ENCODE measurements at places on chromosomes 5 and 9.

GRCh38 chr9:133184971-133185370, 21.3 kb upstream of the GBGT1 start:
- DNase-seq = peak; percentile 66

DNA sequence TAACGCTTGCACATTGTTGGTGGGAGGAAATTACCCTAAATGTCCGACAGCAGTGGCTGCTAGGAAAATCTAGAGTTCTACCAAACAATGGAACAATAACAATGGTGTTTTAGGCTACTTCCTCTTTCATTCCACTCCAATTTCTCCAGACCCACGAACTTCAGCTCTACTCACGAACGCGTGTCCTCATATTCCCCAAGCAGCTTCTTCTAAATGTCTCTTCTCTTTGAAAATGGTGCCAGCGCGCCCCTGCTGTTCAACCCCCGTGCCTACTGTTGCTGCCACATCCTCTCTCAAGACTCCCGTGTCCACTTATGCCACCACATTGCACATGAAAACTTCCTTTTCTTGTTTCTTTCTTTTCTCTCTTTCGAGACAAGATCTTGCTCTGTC, 25.6 kb downstream of the OR2V2 start:
- DNase-seq = no peak

DNA sequence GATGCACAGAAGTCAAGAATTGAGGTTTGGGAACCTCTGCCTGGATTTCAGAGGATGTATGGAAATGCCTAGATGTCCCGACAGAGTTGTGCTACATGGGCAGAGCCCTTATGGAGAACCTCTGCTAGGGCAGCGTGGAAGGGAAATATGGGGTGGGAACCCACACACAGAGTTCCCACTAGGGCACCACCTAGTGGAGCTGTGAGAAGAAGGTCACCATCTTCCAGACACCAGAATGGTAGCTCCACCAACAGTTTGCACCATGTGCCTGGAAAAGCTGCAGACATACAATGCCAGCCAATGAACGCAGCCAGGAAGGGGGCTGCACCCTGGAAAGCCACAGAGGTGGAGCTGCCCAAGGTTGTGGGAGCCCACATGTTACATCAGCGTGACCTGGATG, 104.5 kb downstream of the STK32A start:
- DNase-seq = no peak

DNA sequence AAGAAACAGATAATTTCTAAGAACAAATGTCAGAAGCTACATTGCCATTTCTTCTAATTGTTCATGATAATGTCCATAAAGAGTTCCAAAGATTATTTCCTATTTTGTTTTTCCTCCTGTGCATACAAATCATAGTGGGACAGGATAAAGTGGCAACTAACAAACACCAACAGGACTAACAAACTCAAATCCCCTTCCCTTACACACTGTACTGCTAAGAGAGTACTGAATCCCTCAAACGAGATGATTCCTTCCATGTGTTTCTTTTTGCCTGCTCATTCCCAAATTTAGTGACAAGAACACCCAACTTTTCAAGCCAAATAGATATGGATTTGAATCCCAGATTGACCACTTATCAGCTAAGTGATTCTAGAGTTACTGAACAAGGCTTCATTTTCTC, 15.2 kb downstream of the STRBP start:
- no peak for DNase-seq

GRCh38 chr5:177325868-177326381, 14.2 kb upstream of the MXD3 start:
- no peak for DNase-seq

DNA sequence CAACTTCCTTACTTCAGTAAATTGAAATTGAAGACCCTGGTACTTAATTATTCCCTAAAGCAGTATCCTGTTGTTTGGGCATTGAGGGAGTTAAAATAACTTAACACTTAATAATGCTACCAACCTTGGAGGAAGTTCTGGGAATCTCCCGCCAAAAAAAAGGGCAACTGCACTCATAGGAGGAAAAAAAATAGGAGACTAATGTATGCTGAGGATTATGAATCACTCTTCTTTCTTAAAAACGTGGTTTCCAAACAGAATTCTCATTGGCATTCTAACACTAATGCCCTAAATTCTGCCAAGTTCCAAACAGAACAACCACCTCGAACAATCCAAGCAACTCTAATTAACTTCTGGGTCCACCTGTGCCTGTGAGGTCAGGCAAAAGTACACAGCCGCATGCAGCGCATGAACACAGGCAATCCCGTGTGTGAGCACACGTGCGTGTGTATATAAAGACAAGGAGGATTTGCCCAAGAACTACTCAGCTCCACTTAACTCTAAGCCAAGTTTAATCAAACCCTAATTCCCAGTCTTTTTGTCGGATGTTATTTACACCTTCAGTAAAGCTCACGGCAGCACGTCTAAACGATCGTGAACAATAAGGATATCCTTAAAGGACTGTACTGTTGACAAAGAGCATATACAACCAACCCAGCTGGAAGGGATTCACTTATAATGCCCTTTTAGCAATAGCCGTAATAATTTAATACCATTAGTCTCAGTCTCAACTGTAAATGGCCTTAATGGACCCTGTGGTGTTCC, 78.4 kb downstream of the EBF1 start:
- no peak for DNase-seq

GRCh38 chr9:134253606-134254205, 72.5 kb upstream of the RXRA start:
- no peak for DNase-seq

- DNase-seq = no peak
Measured at GRCh38 chr5:41817625-41818301, 52.5 kb downstream of the OXCT1 start.

GRCh38 chr5:1830571-1831228, 29.5 kb downstream of the NDUFS6 start:
- DNase-seq = no peak

DNA sequence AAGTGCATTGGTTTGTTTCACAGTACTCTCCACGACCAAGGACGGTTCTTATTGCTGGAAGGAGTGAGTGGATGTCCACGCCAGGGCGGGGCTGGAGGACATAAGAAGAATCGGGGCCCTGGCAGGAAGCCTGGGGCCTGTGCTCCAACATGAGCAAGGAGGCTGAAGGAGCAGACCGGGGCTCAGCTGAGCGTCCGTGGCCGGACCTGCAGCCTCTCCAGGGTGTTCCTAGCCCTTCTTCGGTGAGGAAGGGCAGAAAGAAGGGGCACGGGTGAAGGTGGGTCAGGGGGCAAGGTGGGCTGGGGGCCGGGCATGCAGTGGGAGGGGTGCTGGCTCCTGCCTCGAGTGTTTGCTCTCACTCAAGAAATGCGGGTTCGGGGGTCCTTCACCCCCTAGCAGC, 18.1 kb downstream of the FAM78A start:
- DNase-seq = no peak

DNA sequence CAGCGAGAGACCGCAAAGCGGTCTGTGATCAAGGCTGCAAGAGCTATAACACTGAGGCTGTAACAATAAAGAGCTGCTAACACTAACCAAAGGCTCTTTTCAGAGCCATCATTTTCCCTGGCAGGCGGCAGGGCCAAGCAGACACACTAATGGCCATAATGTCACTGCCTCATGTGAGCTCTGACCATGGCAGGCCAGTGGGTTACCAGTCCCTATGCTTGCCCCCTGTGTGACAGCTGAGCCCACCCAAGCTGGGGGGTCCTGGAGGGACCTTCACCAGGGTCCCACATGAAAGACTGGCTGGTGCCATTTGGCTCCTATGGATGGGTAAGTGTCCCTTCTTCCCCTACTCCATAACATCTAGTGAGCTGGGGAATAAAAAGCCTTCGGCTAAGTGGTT, 29.6 kb upstream of the TESK1 start:
- DNase-seq = no peak

- no peak for DNase-seq
Measured at GRCh38 chr9:18331310-18331684, 142.7 kb upstream of the ADAMTSL1 start.

- DNase-seq = no peak
Measured at GRCh38 chr5:73104326-73104725, 16.0 kb upstream of the TMEM171 start.

- no peak for DNase-seq
Measured at GRCh38 chr9:107348836-107349235, 65.8 kb downstream of the RAD23B start.

- DNase-seq = no peak
Measured at GRCh38 chr5:93632327-93632726, 49.3 kb downstream of the NR2F1 start.

GRCh38 chr9:104682642-104683041, 11.7 kb upstream of the OR13D1 start:
- peak; percentile 23 for DNase-seq

- no peak for DNase-seq
Measured at GRCh38 chr5:173963182-173963838, 25.7 kb upstream of the C5orf47 start.

GRCh38 chr9:130981002-130981755, 27.8 kb upstream of the LAMC3 start:
- DNase-seq = no peak

- no peak for DNase-seq
Measured at GRCh38 chr5:174259696-174260420, 214.4 kb downstream of the NSG2 start.

DNA sequence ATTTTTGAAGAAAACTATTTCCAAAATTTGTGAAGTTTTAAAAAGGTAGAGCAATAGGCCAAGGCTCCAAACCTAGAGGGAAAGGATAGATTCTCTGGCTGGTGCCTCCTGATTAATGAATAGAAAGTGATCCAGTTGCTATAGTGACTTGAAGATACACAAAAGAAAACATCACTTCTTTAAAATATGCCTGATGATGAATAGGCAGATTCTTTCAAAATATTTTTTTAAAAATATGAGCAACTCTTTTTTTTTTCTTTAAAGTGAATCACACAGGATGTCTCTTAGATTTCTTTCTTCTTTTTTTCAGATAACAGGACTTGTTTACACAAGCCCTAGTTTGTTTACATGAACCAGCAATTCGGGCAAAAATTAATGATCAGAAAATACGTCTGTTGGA, 124.4 kb downstream of the RFK start:
- DNase-seq = no peak

DNA sequence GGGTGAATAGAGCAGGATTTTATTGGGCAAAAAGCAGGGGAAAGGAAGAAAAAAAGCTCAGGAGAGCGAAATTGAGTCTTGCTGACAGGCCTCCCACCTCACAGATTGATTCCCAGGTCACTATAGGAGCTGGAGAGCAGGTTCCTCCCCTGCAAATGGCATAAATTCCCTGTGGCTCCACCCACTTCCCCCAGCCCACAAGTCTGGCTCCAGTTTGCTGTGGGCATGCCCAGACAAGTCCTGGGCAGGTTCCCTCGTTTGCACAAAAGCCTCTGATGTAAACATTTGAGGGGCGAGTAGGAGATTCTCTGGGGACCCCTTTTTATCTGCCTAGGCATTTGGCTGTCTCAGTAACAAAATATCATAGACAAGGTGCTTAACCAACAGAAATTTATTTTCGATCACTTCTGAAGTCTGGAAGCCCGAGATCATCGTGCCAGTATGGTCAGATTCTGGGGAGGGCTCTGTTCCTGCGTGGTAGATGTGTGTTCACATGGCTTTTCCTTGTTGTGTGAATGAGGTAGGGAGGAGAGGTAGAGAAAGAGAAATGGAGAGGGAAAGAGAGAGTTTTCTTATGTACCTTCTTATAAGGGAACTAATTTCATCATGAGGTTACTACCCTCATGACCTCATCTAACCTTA, 614.5 kb downstream of the MAT2B start:
- DNase-seq = no peak

- no peak for DNase-seq
Measured at GRCh38 chr5:168426007-168426863, 60.0 kb upstream of the RARS1 start.

DNA sequence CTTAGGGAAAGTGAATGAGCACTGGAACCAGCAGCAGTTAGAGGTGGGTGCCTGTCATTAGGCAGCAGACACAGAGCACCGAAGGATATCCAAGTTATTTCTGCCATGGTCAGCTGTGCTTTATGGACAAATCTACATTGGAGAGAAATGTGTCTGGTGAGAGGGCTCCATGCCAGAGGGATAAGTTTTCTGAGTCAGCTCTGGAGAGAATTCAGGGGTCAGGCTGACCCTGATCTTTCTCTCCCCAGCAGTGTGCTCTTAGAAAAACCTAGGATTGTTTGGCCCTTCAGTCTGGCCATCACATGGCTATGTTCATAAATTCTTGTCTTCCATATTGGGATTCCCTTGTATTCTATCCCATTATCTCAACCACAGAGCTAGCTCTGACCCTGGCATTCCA, 8.9 kb upstream of the IL17B start:
- DNase-seq = no peak

DNA sequence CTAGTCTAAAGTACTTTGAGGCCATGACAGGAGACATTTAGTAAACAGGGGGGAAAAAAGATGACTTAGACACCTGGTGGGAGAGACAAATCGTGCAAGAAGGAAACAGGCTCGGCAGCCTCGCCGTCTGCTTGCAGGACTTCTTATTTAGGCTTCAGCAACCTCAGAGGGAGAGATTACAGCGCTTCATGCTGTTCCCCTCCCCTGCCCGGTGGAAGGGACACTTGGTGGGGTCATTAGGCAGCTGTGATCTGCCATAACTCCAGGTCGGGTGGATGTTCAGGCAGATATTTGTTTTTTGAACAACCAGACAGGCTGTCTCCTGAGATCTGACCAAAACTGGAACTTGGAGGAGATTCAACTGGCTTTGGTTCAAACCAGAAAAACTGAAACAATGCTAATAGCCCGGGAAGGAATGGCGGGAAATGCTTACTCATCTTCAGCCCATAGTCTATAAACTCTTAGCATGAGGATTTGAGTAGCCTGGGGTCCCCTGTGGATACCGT, 38.1 kb upstream of the CD180 start:
- DNase-seq = no peak

- DNase-seq = no peak
Measured at GRCh38 chr9:4159696-4160095, 140.2 kb downstream of the GLIS3 start.

GRCh38 chr5:16578474-16578883, 38.3 kb downstream of the RETREG1 start:
- DNase-seq = no peak

GRCh38 chr9:94779693-94780290, 53.3 kb downstream of the AOPEP start:
- DNase-seq = no peak

DNA sequence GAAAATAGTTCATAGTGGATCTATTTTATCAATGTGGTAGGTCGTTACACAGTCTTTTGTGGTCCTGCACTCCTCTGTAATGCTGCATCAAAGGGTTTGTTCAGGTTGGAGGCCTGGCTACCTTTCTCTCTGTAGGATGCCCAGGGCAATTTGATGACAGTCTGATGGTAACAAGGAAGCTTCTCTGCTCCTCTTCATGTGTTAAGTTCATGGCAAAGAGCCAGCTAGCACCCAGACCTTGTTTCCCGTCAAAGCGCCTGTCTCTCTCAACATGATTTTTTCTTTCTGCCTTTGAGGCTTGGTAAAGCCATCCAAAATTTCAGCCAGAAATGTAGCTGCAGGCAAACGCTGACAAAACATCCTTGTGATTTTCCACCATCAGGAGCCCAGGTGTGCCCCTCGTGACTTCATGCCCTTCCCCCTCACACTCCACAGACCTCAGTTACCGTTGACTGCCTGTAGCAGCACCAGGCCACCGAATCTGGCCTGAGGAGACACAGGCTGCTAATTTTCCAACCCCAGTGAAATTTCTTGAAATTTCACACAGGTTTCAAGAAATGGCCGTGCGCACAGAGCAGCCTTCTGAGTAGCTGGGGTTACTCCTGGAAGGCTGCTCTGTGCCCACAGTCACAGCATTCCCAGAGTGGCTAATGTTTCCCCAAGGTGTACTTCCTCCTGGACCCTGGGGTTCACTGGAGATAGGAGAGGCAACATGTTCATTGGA, 292.7 kb downstream of the CWC27 start:
- DNase-seq = no peak
